ENCODE measurements at places on chromosomes 7 and 10.

GRCh38 chr10:75776738-75777504, 345.5 kb downstream of the LRMDA start:
- no peak for DNase-seq

GRCh38 chr7:28200598-28200997, 20.0 kb upstream of the JAZF1 start:
- DNase-seq = no peak

DNA sequence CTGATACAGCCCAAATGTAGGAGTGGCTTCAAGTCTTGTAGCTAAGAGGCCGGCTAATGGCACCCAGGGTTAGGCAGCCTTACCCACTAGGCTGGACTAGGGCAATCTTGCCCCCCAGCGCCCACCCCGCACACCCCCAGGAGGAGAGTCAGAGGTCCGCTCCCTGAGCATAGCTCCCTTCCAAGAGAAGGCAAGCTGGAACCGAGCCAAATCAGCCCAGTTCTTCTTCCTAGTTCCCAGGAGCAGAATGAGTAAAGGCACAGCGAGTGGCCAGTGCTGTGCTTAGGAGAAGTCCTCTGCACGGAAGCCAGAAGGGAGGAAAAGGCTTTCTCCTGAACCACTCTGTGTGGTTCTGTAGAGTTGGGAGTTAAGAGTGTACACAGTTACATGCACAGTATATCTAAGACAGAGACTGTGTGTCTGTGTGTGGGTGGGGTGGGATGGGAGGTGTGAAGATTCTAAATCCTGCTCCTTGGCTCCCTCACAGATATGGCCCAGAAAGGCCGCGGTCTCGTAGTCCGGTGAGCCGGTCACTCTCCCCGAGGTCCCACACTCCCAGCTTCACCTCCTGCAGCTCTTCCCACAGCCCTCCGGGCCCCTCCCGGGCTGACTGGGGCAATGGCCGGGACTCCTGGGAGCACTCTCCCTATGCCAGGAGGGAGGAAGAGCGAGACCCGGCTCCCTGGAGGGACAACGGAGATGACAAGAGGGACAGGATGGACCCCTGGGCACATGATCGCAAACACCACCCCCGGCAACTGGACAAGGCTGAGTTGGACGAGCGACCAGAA, 59.7 kb upstream of the PDCD4 start:
- no peak for DNase-seq

GRCh38 chr7:26777385-26777784, 87.0 kb downstream of the SKAP2 start:
- no peak for DNase-seq

GRCh38 chr7:37365405-37365804, 83.3 kb downstream of the ELMO1 start:
- no peak for DNase-seq

DNA sequence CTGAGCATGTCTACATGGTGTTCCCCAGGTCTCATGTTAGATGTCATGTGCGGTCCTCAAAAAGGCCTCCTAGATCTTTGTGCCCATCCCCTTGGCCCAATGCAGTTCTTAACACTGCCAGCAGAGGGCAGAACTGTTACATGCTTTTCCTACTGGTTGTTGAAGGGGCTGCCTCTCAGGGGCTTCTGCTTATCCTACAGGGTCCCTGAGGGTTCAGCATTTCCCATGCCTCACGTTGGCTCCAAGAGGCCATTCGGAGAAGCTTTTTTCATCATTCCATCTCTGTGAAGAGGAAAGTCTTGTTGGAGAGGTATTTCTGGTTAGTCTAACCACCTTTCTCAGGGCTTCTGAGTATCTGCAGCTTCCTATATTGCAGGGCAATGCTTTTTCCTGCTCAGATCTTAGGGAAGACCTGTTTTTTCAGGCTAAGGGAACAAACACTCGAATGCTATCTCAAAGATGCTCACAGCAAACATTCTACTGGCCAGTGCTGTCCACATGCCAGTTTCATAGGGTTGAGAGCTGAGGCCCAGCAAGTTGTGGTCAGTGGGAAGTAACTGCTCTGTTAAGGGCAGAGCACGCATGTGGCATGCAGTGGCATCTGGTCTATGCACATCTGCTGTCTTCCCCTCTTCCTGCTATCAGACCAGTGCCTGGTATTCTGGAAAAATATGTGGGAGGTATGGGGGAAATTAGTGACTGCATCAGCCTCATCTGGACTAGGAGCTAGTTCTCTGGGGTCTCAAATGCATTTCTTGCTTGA, 31.5 kb downstream of the MBL2 start:
- DNase-seq = no peak

DNA sequence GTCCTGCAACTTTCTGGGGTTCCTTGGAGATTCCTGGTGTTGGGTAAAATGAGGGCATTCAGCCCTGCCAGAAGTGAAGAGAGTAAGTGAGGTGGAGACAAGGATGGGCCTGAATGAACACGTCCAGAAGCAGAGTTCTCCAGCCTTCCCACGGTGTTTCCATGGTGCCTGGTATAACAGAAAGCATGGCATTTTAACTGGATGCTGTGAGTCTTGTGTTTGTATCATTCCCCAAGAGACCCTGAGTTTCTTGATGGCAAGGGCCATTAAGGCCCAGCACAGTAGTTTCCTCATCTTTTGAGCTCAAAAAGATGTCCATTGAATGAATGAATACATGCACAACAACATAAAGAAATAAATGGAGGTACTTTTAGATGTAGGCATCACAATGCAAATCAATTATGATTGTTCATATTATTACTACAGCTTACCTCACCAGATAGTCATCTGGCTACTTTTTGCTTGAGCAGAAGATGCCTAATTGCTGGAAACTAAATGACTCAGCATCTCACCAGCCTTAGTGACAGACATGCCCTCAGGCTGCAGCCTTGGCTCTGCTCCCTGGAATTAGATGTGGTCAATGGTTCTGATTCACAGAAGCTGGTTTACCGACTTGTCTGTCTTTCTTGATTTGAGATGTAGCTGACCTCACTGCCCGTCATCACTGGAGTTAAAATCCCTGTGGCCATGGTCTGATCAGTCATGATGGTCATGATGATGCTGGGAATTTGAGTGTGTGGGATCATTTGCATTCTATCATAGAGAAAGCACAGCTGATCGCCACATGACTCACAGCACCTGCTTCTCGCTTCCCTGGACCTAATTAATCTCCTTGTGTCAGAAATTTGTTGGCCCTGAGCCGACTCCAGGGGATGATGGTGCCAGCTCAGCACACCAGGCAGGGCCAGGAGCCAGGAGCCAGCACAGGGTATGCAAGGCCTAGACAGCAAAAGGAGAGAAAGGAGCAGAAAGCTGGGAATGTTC, 83.9 kb downstream of the CXCL12 start:
- DNase-seq = no peak

DNA sequence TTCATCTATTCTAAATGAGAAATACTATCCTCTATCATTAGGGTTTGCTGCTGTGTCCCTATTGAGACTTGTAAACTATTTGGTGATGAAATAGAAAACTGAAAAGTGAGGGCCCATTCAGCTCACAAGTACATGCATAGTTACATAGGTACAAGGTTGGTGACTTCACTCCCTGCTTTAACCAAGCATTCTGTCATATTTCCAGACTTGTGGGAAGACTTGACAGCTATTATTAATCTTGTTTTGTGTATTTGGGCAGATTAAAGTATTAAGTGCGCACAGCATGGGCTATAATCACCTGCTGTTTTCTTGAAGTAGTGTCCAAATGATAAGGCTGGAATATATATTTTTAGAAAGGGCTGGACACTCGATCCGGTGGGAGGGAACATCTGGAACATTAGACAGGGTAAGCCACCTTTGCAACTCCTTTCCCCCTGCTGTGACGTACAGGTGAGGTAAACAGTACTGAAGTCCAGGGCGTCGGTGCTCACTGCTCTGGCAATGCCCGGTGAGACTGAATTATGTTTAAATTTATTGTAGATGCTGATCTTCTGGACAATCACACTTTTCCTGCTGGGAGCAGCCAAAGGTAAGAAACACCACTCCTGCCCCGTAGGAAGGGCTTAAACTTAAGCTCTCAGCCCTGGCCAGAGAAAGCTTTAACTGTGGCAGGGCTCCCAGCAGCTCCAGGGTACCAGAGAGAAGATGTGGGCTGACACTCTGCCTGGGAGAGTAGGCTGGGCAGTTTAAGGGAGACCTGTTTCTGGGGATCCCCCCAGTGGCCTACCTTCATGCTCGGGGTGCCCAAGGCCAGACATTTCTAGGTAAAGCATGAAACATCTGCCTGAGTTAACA, at the start of gene PNLIPRP1:
Gene PNLIPRP1, plus strand, starts transcription at position 370 of the 855 bp plus-strand sequence. Its CDS starts 171 bp downstream, at position 541.
- no peak for DNase-seq

DNA sequence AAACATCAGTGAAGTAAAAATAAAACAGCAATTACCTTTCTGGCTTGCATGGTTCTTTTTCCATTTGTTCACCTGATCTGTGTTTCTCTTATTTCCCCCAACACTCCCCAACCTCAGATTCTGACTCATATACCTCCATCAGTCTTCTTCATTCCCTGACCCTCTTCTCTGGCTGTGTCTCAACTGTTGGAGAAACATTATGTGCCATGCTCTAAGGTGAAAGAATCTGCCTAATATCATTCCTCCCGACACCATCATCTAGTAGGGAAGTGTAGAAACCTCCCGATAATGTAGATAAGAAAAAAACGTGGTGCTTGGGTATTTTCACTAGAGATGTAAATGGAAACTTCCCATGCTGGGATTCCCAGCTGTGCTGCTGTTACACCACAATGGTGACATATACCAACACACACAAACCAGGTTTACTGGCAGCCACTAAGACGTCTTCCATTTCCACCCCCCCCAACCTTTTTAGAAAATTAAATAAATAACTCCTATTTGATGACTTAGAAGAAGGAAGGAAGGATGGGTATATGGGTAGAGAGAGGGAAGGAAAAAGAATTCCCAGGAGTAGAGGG, 63.4 kb downstream of the OSBPL3 start:
- DNase-seq = no peak

All from effector CD4-positive, alpha-beta T cell (primary cell).